Osteocyte (in vitro differentiated cells): ENCODE measurements at places on chromosomes 1 and 21. TPM values are rescaled to one million over a fixed set of nuclear protein-coding genes. Genes with fewer than 3 reads are reported as not detected.

The MATN1 gene
- total RNA-seq = 0.39 and 0.99 TPM in 2 replicates

The DMRTA2 gene
- total RNA-seq = 0.19 TPM in 1 of 2 replicates, not detected in the other

The PODN gene
- total RNA-seq = 6.5 and 6.6 TPM in 2 replicates

The NR1I3 gene
- not detected in 2 replicates for total RNA-seq

The CYP4X1 gene
- total RNA-seq = 0.38 and 0.89 TPM in 2 replicates

The DIO1 gene
- not detected in 2 replicates for total RNA-seq

The RHOU gene
- total RNA-seq = 2.3 and 2.4 TPM in 2 replicates

The TMEM69 gene
- total RNA-seq = 20.0 and 23.1 TPM in 2 replicates

The CFAP74 gene
- not detected in 2 replicates for total RNA-seq

The MYBPH gene
- total RNA-seq = not detected in 2 replicates

The CD164L2 gene
- total RNA-seq = not detected in 2 replicates

The ARTN gene
- 0.81 and 1.1 TPM in 2 replicates for total RNA-seq

The KIAA1614 gene
- total RNA-seq = 6.6 and 8.4 TPM in 2 replicates

The LHX4 gene
- total RNA-seq = 0.70 and 0.78 TPM in 2 replicates

The CELSR2 gene
- total RNA-seq = 10.3 and 10.5 TPM in 2 replicates

The C1orf94 gene
- not detected in 2 replicates for total RNA-seq

The TAL1 gene
- total RNA-seq = not detected in 2 replicates

The ELOVL1 gene
- total RNA-seq = 61.9 and 62.5 TPM in 2 replicates

The FCRL3 gene
- not detected in 2 replicates for total RNA-seq

The TRAF3IP3 gene
- not detected in 2 replicates for total RNA-seq

The USF1 gene
- total RNA-seq = 51.5 and 57.2 TPM in 2 replicates

The ITGB2 gene
- total RNA-seq = 0.62 and 1.1 TPM in 2 replicates

The CD48 gene
- total RNA-seq = not detected in 2 replicates

The CFAP57 gene
- 0.24 TPM in 1 of 2 replicates, not detected in the other for total RNA-seq

The PSRC1 gene
- total RNA-seq = 7.7 and 9.3 TPM in 2 replicates

The FCGR2B gene
- not detected in 2 replicates for total RNA-seq

The SIK1 gene
- total RNA-seq = 34.1 and 43.6 TPM in 2 replicates

The APCS gene
- not detected in 2 replicates for total RNA-seq

The MAP3K6 gene
- total RNA-seq = 43.0 and 48.2 TPM in 2 replicates

The RPTN gene
- not detected in 2 replicates for total RNA-seq

The TSPAN1 gene
- total RNA-seq = 0.68 and 0.91 TPM in 2 replicates

The KRTAP10-9 gene
- total RNA-seq = not detected in 2 replicates

The TAF13 gene
- 39.8 and 42.3 TPM in 2 replicates for total RNA-seq

The GPR25 gene
- not detected in 2 replicates for total RNA-seq

The CSF1 gene
- 27.9 and 36.2 TPM in 2 replicates for total RNA-seq

The AJAP1 gene
- total RNA-seq = 0.35 and 0.65 TPM in 2 replicates

The SYF2 gene
- total RNA-seq = 35.6 and 38.4 TPM in 2 replicates

The TOE1 gene
- total RNA-seq = 8.5 and 8.6 TPM in 2 replicates

The TEX38 gene
- not detected in 2 replicates for total RNA-seq

The FAM151A gene
- total RNA-seq = not detected in 2 replicates

The PRR9 gene
- total RNA-seq = not detected in 2 replicates

The WLS gene
- 334 and 341 TPM in 2 replicates for total RNA-seq

The S1PR1 gene
- 0.31 TPM in 1 of 2 replicates, not detected in the other for total RNA-seq
